ENCODE measurements at places on chromosomes 2 and 18. TPM values are rescaled to one million over a fixed set of nuclear protein-coding genes. Genes with fewer than 3 reads are reported as not detected.

IL36A gene
- polyA plus RNA-seq = not detected

ALPP gene
- not detected for polyA plus RNA-seq

TSPYL6 gene
- polyA plus RNA-seq = not detected

ASTL gene
- polyA plus RNA-seq = not detected

SERPINB3 gene
- polyA plus RNA-seq = not detected

ARHGAP28 gene
- polyA plus RNA-seq = 9.8 TPM

ACTR3 gene
- polyA plus RNA-seq = 255 TPM

GAREM1 gene
- 1.3 TPM for polyA plus RNA-seq

INO80D gene
- 7.8 TPM for polyA plus RNA-seq

CIB4 gene
- not detected for polyA plus RNA-seq

AGXT gene
- not detected for polyA plus RNA-seq

CFC1 gene
- polyA plus RNA-seq = 29.9 TPM

DIS3L2 gene
- polyA plus RNA-seq = 20.0 TPM

MRPS9 gene
- 43.5 TPM for polyA plus RNA-seq

FLACC1 gene
- polyA plus RNA-seq = 1.3 TPM

ARL6IP6 gene
- polyA plus RNA-seq = 46.0 TPM

NEU4 gene
- polyA plus RNA-seq = not detected

MREG gene
- 5.8 TPM for polyA plus RNA-seq

OSR1 gene
- not detected for polyA plus RNA-seq

MFSD6 gene
- polyA plus RNA-seq = 11.8 TPM

LYPD6 gene
- 2.3 TPM for polyA plus RNA-seq

CROCC2 gene
- polyA plus RNA-seq = not detected
